CD4-positive, alpha-beta T cell treated with Interferon gamma for 1 hour (primary cell): ENCODE measurements at places on chromosomes 1 and 21.
A peak's percentile ranks its signal among the peaks of the same experiment; 100 is the strongest.

- DNase-seq = no peak
Observed at GRCh38 chr21:39504230-39504629, 52.5 kb downstream of the SH3BGR start.

- no peak for DNase-seq
Observed at GRCh38 chr1:163213626-163214025, 10.9 kb upstream of the RGS5 start.

- no peak for DNase-seq
Observed at GRCh38 chr21:40372506-40372905, 474.5 kb downstream of the DSCAM start.

GRCh38 chr1:8472668-8473067, 154.8 kb downstream of the SLC45A1 start:
- DNase-seq = peak; percentile 7

- DNase-seq = no peak
Observed at GRCh38 chr1:36871146-36871971, 163.0 kb downstream of the GRIK3 start.

DNA sequence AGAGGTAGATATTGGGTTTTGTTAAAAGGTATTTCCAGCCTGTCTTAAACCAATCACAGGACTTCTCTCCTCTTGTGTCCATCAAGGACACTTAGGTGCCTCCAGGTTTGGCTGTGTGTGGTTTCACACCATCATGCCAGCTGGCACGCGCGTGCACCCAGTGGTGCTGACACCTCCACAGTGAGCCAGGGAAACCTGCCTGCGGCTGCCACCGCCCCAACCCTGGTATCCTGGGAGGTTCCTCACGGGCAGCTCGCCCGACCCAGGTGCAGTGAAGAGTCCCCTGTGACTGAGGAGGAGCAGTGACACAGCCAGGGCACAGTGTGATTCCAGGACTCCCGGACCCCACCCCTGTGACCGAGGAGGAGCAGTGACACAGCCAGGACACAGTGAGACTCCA, 13.2 kb upstream of the COL6A2 start:
- DNase-seq = no peak

- DNase-seq = no peak
Observed at GRCh38 chr1:29356663-29357062, 120.3 kb downstream of the PTPRU start.

DNA sequence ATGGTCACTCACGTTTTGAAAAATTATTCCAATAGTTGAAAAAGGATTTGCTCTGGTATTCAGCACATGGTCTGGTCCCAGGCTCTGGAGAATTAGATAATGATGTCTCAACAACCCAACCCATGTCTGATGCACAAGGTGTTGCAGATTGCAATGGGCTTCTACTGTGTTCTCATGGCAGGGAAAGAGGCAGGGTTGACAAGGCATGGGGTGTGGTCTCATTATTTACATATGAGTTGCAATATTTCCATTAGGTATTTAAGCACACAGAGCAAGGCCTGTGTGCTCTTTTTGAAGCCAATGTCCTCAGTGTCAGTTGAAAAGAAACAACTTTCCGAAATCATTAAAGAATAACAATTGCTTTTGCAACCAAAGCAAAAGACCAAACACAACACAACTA, 381.9 kb upstream of the PBX1 start:
- DNase-seq = no peak

GRCh38 chr1:154867841-154868605, 2.1 kb downstream of the KCNN3 start:
- DNase-seq = no peak

GRCh38 chr1:152003846-152004442, 10.3 kb upstream of the S100A10 start:
- DNase-seq = no peak

DNA sequence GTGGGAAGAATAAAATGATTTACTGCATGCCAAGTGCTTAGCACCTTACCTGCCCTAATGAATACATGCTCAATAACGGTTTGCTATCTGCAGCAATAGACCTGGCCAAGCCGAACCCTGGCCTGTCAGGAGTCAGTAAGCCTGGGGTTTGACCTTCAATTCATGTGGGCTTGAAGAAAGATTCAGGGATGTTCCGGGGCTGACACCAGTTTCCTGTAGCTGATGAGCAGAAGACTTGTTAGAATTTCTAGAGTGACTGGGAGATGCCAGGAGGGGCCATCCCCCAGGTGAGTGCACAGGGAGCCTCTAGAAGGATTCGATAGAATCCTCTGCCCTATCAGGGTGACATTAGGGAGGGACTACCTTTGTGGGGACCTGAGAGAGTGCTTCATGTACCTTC, 210.9 kb downstream of the HIVEP3 start:
- no peak for DNase-seq

GRCh38 chr1:85078903-85079302, 30.6 kb upstream of the MCOLN3 start:
- no peak for DNase-seq

GRCh38 chr1:84245563-84245962, 55.9 kb upstream of the SAMD13 start:
- DNase-seq = no peak

DNA sequence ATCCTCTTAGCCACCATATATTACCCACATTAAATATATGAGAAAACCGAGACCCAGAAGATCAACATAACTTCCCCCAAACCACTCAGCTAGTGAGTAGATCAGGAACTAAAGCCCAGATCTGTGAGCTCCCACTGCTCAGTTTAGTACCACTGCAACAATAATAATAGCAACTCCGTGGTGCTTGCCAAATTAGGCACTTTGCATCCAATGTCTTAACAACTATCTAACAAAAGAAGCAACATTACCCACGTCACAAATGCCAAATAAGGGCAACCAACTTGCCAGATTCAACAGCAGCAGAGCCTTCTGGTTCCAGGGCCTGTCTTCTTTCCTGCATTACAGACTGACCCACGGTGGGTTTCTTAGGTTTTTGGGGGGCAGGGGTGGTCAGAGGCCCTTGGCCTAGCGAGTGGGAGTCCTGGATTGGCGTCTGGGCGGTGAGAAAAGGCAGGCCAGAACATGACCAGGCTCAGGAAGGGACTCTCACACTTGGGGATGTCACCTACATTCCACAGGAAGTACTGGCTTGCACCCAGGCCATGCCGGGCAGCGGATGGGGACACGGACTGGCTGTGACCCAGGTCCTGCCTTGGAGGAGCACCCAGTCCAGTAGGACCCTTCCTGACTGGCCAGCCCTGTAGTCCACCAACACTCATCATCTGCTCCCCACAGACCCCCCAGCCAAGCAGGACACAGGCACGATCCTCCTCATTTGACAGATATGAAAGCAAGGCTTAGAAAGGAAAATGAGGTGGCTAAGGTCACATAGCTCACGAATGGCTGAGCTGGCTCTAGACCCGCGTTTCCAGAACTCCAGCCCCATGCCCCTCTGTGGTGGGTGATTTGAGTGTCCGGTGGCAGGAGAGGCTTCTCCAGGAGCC, 4.6 kb downstream of the HCRTR1 start:
- no peak for DNase-seq

DNA sequence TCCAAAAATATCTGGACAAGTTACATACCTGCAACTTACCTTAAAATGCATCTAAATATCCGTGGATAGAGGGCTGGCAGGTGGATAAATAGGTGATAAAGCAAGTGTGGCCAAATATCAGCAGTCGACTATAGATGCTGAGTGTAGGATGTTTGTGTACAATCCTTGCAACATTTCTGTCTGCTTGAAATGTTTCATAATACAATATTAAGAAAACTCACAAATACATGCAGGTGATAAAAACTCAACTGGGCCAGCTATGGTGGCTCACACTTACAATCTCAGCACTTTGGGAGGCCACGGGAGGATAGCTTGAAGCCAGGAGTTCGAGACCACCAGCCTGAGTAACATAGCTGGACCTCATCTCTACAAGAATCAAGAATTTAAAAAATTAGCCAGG, 41.0 kb downstream of the ACTA1 start:
- DNase-seq = no peak

DNA sequence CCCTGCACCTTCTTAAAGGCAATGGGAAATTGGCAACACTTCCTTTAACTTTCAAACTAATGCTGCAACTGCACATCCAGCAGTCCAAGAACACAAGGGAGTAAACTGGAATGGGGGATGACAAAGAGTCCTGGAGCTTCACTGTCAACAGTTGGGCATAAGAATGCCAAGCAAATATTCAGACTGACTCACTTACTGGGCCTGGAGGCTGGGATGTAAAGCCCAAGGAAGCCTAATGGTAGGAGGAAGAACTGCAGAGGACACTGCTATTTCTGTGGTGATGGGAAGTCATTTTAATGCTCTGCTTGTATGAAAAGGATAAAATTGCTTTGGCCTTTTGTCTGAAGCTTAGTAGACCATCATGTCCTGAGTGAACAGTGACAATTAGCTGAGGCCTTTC, 15.7 kb upstream of the DMRTA2 start:
- DNase-seq = no peak

GRCh38 chr21:43691086-43691795, 27.7 kb upstream of the PDXK start:
- DNase-seq = no peak

DNA sequence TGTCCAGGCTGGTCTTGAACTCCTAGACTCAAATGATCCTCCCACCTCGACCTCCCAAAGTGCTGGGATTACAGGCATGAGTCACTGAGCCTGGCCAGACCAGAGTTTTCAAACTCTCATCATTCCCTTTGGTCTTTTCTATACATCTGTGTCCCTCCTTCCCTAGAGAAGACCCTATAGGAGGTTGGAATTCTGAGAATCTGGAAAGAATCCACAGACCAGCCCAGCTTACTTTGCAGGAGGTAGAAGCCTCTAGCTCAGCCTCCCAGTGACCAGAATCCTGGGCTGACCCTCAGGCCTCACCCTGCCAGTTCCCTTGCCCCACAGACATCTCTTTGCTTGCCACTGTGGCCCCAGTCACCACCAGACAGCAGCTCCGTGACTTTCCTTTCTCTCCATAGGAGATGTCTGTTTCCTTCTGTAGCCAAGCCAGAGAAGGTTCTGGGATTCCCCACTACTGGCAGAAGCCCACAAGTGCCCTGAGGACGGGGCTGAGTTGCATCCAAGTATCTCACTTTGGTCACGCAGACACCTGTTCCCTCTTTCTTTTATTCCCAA, 34.7 kb upstream of the KHDRBS1 start:
- no peak for DNase-seq

GRCh38 chr21:43360441-43361126, 66.3 kb downstream of the SIK1 start:
- no peak for DNase-seq
